Dermis microvascular lymphatic vessel endothelial cell (primary cell): ENCODE measurements at places on chromosomes 11 and 22. TPM values are rescaled to one million over a fixed set of nuclear protein-coding genes. Genes with fewer than 3 reads are reported as not detected.

DNA sequence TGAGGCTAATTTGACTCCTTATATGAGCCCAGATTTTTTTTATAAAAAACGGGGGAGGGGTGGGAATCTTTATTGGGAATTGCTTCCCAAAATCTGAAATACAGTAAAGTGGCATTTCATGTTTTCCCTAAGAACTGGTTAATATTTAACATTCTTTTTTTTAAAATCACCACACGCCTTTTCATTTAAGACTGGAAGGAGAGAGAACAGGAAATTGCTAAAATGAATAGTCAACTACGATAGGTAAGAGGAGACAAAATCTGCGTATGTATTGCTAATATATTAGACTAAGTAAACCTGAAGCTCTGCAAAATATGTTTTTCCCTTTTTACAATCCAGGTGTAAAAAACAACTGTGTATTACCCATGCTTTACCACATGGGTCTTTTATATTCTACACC, 57.0 kb downstream of the SOX6 start:
- DNase-seq: no peak

DNA sequence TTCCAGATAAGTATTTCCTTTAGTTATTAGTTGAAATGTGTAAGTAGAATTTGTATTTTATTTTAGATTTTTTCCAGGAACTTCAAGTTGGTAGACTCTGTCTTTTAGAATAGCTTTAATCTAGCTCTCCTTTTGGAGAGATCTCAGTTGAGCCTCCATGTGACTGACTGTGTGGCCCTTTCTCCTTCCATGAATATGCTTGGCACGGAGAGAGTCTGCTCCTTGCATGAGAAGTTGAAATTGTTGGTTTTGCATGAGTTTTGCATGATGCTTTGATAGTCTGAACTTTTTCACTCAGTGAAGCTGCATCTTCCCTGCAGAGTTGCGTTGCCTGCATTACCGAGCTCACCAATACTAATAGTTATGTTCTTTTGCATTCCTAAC, 32.8 kb upstream of the CTTN start:
- no peak for DNase-seq

The OSBP2 gene
- 16.6 and 19.4 TPM in 2 replicates for total RNA-seq

DNA sequence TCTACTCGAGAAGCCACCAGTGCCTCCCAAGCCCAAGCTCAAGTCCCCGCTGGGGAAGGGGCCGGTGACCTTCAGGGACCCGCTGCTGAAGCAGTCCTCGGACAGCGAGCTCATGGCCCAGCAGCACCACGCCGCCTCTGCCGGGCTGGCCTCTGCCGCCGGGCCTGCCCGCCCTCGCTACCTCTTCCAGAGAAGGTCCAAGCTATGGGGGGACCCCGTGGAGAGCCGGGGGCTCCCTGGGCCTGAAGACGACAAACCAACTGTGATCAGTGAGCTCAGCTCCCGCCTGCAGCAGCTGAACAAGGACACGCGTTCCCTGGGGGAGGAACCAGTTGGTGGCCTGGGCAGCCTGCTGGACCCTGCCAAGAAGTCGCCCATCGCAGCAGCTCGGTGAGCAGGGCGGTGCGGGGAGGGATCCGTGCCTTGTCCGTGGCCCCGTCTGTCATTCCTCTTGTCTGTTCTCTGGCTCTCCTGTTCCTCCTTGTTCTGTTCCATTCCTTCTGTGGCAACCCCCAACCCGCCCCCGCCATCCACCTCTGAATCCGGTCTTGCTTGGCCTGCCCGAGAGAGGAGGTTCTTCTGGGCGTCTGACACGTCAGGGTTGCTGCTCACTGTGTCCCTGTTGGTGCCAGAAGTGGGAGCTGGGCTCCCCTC, 15.8 kb upstream of the ACR start:
- no peak for DNase-seq

- no peak for DNase-seq
Observed at GRCh38 chr11:821512-822371, 3.0 kb downstream of the PNPLA2 start.

DNA sequence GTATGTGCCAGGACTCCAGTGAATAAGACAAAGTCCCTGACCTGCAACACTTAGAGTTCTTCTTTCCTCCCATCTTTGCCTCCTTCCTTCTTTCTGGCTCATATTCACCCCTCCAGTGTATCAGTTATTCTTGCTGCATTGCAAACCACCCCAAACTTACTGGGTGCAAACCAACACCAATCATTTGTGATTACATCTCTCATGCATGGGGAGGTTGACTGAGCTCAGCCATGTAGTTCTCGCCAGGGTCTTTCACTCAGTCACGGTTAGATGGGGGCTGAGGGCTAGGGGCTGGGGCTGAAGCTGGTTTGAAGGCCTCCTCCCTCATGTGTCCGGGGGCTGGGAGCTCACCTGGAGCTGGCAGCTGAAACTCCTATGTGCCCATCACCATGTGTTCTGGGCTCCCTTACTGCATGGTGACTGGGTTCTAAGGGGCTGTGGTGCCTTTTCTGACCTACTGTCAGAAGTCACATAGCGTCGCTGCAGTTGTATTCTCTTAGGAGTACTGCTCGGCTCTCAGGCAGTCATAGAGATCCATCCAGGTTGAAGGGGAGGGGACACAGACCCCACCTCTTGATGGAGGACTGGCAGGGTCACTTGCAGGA, 35.0 kb upstream of the CACNG2 start:
- no peak for DNase-seq

- DNase-seq: no peak
Observed at GRCh38 chr22:46055181-46055875, 78.4 kb upstream of the WNT7B start.

GRCh38 chr11:71936825-71937224, 8.0 kb downstream of the RNF121 start:
- DNase-seq: peak; percentile 87
